CD4-positive, alpha-beta memory T cell (primary cell): ENCODE measurements at places on chromosomes 5 and 9.

GRCh38 chr5:44935262-44935661 is 126.5 kb downstream of the MRPS30 start:
- DNase-seq, result no peak

- DNase-seq, result no peak
These were observed 224.8 kb upstream of the TBC1D2 start for GRCh38 chr9:98479967-98480847.

DNA sequence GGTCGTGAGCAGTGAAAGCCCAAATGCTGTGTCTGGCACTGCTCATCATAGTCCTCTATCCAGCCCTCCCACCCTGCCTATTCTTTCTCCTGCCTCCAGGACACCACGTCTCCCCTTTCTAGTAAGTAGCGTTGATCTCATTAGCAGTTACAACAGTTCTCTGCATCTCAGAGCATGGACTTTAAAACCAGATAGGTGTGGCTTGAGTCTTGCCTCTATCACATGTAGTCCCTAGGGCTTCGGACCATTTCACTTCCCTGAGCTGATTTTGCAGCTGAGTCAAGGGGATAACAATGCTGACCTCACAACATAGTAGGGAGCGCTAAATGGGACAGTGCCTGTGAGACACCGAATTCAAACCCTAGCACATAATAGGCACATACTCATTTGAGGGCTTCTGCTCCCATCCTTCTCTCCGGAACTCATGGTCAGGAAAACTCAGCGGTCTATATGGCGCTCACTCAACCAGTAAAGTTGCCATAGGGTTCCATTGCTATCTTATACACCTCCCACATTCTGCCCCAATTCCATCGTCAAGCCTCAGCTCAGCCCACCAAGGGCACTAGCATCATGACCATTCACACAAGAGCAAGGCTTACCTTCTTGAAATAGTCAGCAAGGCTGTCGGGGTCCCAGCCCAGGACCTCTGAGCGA is 515 bp downstream of the LCP2 start:
- no peak for DNase-seq

- no peak for DNase-seq
These were observed 181.7 kb downstream of the GOLPH3 start for GRCh38 chr5:31992377-31992776.
